ENCODE measurements at places on chromosomes 5 and 9. TPM values are rescaled to one million over a fixed set of nuclear protein-coding genes. Genes with fewer than 3 reads are reported as not detected.

HTR4 gene
- not detected for total RNA-seq

GARIN3 gene
- 0.46 TPM for total RNA-seq

SLC22A4 gene
- total RNA-seq, result 1.3 TPM

FBXW5 gene
- 59.3 TPM for total RNA-seq

WWC1 gene
- 1.5 TPM for total RNA-seq

ODF2 gene
- 72.7 TPM for total RNA-seq

DNA sequence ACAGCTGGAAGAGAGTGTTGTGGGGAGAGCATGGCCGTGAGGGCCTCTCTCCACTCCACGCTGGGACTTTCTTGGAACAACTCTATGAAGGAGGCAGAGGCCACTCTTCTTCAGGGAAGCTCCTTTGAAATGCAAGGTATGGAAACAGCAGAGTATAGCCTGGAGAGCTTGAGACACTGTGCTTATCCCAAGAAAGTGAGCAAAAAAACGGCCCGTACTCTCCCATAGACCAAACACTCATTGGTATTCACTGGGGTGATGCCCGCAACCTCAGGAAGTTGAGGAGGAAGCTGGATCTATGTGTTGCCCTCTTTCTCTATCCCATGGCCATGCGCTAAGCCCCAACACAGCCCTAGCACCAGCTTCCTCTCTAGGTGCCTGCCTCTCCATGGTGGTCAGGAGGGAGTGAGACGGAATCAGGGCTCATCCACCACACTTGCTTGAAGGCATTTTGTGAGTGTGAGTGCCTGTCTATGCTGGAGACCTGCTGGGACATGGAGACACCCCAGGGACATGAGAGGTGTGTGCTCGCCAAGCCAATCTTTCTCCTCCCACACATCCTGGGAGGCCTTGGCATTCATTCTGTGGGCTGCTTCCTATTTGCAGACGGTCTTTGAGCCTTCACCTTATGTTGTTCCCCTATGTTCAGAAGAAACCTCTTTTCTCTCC, 616.6 kb downstream of the IRX1 start:
- DNase-seq, result no peak

- peak; percentile 11 for DNase-seq
These were observed 26.2 kb upstream of the ACOT12 start for GRCh38 chr5:81420039-81420667.

DNA sequence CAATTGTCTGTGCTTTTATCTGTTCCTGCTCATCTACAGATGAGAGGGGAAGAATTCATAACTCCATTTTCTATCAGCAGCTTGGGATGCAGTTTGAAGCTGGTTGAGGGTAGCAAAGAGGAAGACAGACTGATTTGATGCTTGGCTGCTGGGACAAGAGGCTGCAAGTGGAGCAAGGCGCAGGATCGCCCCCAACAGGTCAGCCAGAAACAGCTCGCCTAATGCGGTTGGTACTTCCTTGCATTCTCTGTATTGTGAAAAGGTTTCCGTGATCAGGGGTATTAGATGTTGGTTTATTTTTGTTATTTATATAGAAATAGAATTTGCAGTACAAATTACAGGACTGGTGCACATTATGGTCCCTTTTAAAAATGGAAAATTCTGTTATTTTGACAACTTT, 40.6 kb downstream of the ZNF883 start:
- DNase-seq, result peak; percentile 6

- DNase-seq, result no peak
These were observed 4.6 kb downstream of the OBP2B start for GRCh38 chr9:133204335-133204992.

GRCh38 chr9:122816163-122816867, 12.1 kb downstream of the PDCL start:
- peak; percentile 40 for DNase-seq

DNA sequence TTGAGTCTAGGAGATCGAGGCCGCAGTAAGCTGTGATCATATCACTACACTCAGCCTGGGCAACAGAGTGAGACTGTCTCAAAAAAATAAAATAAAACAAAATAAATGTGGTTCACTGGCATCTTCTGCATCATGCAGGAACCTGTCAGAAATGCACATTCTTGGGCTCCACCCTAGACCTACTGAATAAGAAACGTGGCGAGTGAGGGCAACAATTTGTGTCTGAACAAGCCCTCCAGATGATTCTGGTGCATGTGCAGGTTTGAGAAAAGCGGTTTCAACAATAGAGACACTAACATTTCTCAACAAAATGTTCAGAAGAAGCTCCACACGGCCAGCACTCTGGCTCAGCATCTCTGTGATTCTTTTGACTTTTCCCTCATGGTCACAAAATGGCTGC, 42.8 kb upstream of the CPEB4 start:
- no peak for DNase-seq

Data from activated naive CD8-positive, alpha-beta T cell treated with anti-CD3 and anti-CD28 coated beads for 36 hours (primary cell).